Caco-2 (cell line): ENCODE measurements at places on chromosomes 11 and 22. TPM values are rescaled to one million over a fixed set of nuclear protein-coding genes. Genes with fewer than 3 reads are reported as not detected.

FOLR2 gene
- not detected in 2 replicates for total RNA-seq

SCN4B gene
- 0.70 TPM in 2 replicates for total RNA-seq

CPT1B gene
- total RNA-seq, result 19.8 and 24.6 TPM in 2 replicates

SLC22A9 gene
- 1.7 and 2.0 TPM in 2 replicates for total RNA-seq

APOA4 gene
- 1.8 and 3.3 TPM in 2 replicates for total RNA-seq

RGL4 gene
- total RNA-seq, result not detected in 2 replicates

E2F8 gene
- total RNA-seq, result 38.1 and 38.4 TPM in 2 replicates

OPCML gene
- not detected in 2 replicates for total RNA-seq
